ENCODE measurements at places on chromosomes 6 and 20.

DNA sequence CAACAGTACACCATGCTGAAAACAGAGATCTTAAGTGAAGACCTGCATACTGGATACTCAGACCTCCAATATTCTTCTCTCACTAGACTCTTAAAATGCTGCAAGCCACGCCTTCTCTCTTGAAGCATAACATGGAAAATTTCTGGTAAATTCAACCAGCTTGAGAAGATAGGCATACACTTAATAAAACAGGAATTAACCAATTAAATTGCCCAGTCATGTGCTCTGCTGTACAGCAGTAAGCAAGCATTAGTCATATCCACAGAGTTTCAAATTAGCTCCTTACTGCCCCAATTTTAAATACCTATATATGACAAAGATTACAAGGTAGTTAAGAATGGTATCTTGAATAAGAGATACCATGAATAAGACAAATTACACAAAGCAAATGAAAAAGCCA lies 53.8 kb downstream of the C6orf58 start:
- no peak for DNase-seq

- DNase-seq, result no peak
These were observed 6.0 kb downstream of the DLGAP4 start for GRCh38 chr20:36311854-36312723.

DNA sequence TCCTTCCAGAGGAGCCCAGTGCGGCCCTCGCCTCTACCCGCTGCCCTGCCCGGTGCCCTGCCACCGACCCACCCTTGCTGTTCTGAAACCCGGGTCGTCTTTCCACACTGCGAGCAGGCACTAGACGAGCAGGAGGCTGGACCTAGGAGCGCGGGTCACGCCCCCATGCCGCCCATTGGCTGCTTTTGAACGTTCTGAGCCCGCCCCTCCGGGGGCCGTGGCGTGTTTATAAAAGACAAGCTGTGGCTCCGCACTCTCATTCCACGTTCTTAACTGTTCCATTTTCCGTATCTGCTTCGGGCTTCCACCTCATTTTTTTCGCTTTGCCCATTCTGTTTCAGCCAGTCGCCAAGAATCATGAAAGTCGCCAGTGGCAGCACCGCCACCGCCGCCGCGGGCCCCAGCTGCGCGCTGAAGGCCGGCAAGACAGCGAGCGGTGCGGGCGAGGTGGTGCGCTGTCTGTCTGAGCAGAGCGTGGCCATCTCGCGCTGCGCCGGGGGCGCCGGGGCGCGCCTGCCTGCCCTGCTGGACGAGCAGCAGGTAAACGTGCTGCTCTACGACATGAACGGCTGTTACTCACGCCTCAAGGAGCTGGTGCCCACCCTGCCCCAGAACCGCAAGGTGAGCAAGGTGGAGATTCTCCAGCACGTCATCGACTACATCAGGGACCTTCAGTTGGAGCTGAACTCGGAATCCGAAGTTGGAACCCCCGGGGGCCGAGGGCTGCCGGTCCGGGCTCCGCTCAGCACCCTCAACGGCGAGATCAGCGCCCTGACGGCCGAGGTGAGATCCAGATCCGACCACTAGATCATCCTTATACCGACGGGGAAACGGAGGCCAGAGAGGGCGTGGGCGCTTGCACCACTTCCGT lies at the start of gene ID1:
Gene ID1, plus strand, starts transcription at position 259 of the 871 bp plus-strand sequence. Its CDS starts 99 bp downstream, at position 358.
- peak; percentile 89 for DNase-seq

GRCh38 chr20:35297740-35298139 lies 5.5 kb upstream of the FAM83C start:
- no peak for DNase-seq

DNA sequence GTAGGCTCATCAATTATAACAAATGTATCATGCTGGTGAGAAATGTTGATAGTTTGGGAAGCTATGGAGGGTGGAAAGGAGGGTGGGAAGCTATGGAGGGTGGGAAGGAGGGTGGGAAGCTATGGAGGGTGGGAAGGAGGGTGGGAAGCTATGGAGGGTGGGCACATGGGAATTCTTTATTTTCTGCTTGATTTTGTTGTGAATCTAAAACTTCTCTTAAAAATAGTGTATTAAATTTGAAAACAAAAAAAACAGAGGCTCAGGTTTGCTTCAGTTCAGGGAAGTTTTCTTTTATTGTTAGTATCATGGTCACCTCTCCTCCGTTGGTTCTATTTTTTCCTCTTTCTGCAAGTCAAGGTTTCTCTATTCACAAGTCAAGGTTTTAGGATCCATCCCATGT lies 106.4 kb downstream of the SOD2 start:
- no peak for DNase-seq

- DNase-seq, result no peak
These were observed 17.6 kb upstream of the CTAGE9 start for GRCh38 chr6:131728296-131728939.

- no peak for DNase-seq
These were observed 76.7 kb downstream of the PREP start for GRCh38 chr6:105326216-105326615.

GRCh38 chr6:151240036-151240685 lies 394 bp downstream of the AKAP12 start:
- no peak for DNase-seq

- no peak for DNase-seq
These were observed 58.7 kb downstream of the EPB41L2 start for GRCh38 chr6:131004387-131004755.

- no peak for DNase-seq
These were observed 9.4 kb upstream of the STXBP5 start for GRCh38 chr6:147194652-147195411.

- no peak for DNase-seq
These were observed 592 bp downstream of the LTB start for GRCh38 chr6:31581434-31582229.

- no peak for DNase-seq
These were observed 6.4 kb downstream of the SERPINB6 start for GRCh38 chr6:2964793-2965505.

DNA sequence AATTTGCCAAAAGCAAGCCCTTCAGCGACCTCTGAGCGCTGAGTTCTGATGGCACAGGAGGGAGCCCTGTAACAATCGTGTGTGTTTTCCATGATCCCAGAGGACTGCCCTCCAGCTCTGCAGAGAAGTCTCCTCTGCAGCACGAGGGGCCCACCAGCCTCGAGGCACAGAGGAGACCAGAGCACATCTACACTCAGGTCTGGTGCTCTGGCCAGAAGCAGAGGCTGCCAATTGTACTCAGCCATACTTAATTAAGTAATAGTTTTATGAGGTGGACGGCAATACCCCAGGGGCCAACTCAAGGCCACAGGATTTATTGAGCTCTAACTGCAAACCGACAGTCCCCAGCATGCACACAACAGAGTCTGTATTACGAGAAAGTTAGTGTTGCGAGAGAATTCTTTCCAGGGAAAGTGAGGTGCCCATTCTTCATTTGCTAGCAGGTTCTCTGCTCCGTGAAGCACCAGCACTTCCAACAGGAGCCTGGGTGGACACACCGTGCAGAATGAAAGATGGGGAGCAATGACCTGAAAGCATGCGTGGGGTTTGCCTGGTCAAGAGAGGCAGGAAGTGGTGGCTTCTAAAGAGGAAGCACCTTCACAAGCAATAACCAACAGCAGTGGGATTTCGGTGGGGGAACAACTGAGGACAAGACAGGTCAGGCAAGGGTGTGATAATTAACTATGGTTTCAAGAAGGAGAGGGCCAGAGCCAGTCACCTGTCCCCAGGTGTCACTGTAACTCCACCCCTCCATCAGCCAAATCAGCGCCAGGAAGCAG lies 92.8 kb upstream of the FOXC1 start:
- no peak for DNase-seq

- no peak for DNase-seq
These were observed 45.0 kb downstream of the FAM83B start for GRCh38 chr6:54891536-54891935.

DNA sequence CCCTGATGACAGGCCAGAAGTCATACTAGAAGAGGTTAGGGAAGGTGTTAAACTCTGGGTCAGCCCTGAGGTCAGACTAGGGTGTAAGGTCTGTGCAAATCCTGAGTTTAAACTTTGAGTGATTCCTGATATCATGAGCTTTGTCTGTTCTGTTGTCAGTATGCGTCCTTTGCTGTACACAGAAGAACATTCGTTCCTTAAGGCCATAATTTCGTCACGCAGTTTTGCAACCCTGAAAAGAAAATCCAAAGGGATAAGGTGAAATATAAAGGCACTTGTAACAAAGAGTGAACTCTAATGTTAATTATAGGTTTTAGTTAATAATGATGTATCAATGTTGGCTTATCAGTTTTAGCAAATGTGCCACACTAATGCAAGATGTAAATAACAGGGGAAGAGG lies 2.3 kb downstream of the DST start:
- DNase-seq, result no peak

- DNase-seq, result no peak
These were observed 69.9 kb upstream of the STMND1 start for GRCh38 chr6:17031961-17032360.

DNA sequence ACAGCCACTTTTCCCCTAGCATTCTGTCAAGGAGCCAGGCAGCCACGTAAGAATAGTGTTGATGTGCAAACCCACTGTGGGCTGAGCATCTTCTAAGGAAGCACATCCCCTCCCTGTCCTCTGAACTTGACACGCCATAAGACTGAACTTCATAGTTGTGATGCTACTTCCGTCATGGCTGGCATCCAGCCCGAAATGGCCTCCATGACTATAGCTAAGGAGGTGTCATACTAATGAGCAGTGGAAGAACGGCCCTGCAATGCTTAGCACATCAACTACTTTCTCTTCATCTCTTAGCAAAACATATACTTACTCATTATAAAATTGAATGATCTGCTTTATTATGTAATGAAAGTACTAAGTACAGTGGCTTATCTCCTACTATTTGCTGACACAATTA lies 110.2 kb downstream of the GJA10 start:
- no peak for DNase-seq

- no peak for DNase-seq
These were observed 156.7 kb downstream of the SYCP2 start for GRCh38 chr20:59776626-59777330.

- DNase-seq, result no peak
These were observed 957 bp downstream of the PROKR2 start for GRCh38 chr20:5315807-5316187.

GRCh38 chr6:22399693-22400092 lies 102.9 kb upstream of the PRL start:
- DNase-seq, result no peak

DNA sequence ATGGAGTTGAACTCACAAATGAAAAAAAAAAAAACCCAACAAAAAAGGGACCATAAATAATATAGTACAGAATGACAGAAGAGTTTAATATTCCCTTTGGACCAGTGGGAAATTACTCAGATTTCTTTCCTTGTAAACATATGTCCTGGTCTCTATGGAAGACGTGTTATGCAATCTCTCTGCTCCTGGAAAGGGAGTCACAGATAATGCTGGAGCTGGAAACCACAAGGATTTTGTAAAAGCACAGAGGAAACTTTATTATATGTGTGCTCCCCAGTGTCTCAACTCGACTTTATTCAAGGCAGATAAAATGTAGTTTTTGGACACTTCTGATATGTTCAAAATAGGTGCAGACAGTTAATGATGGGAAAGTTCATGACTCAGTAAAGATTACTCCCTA lies 88.1 kb upstream of the ZFP64 start:
- DNase-seq, result no peak

GRCh38 chr20:2459981-2460751 lies 10.4 kb downstream of the SNRPB start:
- DNase-seq, result no peak

DNA sequence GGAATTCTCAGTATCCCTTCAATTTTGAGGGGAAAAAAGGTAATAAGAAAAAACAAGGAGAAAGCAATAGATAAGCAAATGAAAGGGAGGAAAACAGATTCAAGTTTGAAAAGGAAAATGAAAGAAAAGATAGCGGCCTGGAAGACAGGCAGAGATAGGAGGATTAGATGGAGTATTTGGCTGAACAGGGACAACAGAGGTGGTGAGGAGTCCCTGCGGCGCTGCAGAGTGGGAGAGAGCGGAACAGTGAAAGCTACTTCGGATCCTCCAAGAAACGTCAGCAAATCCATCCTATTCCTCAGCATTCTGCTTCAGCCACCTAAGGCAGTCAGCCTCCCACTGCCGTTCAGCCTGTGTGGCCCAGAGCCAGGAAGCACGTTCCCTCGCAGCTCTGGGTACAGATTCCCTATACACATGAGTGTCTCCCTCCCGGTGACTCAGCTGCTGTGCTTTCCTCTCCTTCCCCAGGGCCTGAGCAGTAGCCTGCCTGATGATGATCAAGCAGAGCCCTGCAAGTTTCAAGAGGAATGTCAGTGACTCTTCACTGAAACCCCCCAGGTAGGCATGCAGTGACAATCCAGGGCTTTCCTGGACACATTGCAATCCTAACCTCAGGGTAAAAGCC lies 43.4 kb upstream of the CDYL start:
- DNase-seq, result no peak

DNA sequence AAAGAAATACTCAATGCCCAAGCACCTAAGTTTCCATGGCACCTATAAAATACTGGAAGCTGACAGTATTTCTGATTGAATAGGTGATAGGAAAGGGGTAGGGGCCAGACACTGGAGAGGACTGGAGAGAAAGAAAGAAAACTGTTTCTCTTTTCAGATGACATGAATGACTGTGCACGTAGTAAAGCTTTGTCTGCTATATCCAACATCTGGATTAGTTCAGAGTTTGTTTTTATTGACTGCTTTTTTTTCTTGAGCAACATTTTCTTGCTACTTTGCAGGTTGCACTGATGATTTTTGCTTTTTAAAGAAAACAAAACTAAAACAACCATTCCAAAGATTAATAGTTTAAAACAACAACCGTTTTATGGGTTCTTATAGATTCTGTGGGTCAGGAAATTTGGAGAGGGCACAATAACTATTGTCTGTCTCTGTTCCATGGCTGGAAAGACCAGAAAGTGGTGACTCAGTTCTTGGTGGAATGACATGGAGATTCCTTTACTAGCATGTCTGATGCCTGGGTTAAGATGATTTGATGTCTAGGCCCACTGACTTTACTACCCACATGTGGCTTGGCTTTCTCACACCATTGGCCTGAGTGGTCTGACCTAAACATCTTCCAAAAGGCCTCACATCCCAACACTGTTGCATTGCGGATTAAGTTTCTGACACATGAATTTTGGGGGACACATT lies 12.2 kb upstream of the LRP11 start:
- DNase-seq, result no peak

GRCh38 chr20:17921774-17922173 lies 46.8 kb downstream of the SNX5 start:
- no peak for DNase-seq

DNA sequence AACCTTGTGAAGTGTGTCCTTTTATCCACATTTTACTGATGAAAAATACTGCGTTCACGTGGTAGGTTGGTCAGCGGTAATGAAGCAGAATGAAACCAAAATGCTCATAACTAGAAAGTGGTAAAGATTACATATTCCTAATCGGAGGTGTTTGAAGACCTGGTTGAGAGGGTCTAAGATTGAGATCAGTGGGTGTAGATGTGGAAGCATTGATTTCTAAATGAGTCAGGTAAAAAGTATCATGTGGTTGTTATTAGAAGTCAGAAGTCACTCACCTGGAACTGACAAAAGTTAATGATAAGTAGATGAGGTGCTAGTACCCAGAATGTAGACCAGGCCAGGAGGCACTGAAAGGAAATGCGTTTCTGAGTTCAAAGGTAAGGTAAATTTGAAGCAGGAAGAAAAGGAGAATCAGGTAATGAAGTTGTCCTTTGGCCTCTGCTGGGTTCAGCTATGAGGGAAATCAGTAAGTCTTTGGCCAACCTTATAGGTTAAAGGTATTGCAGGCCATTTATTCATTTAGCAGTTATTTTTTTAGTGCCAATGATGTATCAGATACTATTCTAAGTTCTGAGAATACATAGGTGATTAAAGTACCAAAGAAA lies 31.2 kb downstream of the FAM83B start:
- no peak for DNase-seq

All from stimulated activated CD4-positive, alpha-beta T cell treated with anti-CD3 and anti-CD28 coated beads, Interleukin-12 subunit alpha, Interleukin-12 subunit beta, amount 100 ng/mL, for 24 hours (primary cell).